ENCODE measurements at places on chromosomes 5 and 9.
A peak's percentile ranks its signal among the peaks of the same experiment; 100 is the strongest.

DNA sequence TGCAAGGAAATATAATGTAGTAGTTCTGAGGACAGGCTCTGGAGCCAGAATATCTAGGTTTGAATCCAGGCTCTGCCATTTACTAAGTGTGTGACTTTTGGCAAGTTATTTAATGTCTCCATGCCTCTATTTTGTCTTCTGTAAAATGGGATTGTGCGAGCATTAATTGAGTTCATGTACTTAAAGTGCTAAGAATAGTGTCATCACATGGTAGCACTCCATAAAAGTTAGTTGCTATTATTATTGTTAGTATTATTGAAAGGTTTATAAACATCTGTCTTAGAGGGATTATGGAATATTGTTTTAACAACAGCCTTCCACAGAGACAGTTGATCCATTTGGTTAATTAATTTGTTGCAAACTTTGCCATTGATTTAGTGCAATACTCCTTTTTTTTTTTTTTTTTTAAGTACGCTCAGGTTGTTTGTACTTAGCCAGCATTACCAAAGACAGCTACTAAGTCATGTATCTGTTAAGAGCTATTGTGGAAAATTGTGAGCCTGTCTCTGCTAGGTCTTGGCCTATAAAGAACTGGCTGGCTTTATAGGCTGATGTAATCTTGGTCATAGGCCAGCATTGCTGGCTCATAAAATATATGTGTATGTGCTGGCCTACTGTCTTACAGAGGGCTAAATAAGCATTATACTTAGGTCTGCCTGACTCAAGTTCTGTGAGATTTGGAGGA lies 174.7 kb downstream of the WDR70 start:
- no peak for DNase-seq

GRCh38 chr9:111463048-111463447 lies 21.1 kb downstream of the ECPAS start:
- no peak for DNase-seq

DNA sequence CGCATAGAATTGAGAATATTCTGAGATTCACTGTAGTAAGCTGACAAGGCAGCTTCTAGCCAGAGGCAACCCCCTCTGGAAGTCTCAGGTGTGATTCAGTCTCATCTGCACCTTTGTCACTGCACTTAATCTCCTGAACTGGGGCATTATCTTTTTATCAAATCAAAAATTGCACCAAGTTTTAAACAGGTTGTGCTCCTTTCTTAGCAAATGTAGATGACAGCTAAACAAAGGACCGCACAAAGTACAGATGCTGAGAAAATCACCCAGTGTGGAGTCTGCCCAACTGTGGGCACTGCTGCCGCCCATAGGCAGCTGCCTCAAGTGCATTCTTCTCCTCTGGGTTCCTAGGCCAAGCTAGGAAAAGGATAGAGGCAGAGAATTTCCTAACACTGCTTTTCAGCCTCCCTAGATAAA lies 51.1 kb downstream of the STARD4 start:
- DNase-seq: no peak

- no peak for DNase-seq
Observed at GRCh38 chr5:64947031-64947430, 178.3 kb downstream of the CWC27 start.

GRCh38 chr5:158758675-158759074 lies 341.0 kb downstream of the EBF1 start:
- DNase-seq: peak; percentile 88

DNA sequence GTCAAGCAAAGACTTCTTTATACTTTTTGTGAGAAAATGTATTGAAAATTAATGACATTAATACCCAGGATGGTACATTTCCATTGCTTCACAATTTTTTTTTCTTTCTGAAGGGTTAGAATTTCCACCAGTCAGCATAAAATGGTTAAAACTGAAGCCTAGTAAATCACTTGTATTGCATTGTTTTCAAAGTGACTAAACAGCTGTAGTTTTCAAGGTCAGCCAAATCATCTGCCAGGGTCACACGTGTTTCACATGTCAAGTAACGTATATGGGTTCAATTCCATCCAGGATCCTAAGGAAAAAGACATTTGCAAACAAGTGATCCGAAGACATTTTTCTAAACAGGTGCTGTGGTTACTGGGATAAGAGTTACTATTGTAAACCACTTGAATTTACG lies 574.2 kb downstream of the RAB3C start:
- DNase-seq: no peak

DNA sequence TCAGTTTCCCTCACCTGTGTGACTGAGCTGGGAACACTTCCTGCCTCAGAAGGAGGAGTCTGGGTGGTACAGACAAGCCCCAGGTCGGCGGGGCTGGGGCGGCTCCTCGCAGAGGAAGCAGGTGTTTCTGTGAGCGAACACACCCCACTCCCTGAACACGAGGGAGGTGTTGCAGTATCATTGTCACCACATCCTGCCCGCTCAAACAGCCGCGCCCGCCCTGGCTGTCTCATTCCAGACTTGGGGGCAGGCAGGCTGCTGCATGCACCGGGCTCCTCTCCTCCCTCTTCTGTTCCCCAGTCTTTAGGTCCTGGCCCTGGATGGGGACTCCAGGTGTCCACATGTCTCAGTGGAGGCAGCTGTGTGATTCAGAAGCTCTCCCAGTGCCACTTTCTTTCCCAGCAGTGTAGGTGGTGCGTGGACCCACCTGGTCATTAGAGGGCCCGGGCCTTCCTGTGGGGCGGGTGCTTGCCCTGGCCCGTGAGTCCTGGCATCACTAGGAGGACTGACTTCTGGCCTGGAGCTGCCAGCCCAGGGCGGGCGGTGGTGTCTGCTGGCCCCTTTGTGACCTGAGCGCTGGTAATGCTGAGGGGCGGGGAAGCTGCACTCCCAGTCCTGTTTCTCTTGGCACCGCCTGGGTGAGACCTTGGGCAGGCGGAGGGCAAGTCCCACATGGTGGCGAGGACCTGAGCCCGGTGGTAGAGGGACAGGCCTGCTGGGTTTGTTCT lies 18.3 kb upstream of the PHYHD1 start:
- no peak for DNase-seq

DNA sequence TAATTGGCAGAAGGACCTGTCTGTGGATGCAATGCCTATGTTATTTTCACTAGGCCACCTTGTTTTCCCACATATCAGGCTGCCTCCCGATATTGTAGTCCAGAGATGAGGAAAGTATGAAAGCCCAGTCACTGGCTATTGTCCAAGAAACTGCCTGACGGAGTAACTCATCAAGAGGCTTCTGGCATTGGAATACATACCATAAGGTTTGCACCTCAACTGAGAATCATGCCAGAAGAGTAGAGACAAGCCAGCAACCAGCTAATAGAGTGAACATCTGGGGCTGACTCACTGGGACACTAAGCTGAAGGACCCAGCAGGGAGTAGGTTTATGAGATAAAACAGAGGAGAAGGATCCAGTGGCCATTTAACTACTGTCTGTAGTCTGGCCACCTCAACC lies 137.2 kb upstream of the FST start:
- DNase-seq: peak; percentile 93

GRCh38 chr5:142324136-142324870 lies 518 bp downstream of the SPRY4 start:
- DNase-seq: no peak

GRCh38 chr5:39762761-39763160 lies 338.0 kb upstream of the DAB2 start:
- DNase-seq: no peak

DNA sequence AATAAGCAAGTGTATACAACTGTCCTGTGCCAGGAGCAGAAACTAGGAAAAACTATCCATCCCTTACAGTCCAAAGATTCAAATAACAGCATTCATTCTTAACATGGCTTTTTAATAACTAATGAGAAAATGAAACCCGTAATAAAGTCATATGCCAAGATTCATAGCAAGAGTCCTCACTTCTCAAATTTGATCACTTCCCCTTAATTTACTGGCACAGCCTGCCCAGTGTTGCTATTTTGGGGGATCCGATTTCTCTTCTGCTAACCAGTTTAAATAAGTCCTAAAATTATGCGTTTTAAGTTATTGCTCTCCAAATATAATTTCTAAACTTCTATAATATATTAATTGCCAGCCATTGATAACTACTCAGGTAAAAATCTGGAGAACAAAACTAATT lies 177.0 kb upstream of the PTGER4 start:
- DNase-seq: no peak

GRCh38 chr5:94702729-94703128 lies 84.3 kb downstream of the SLF1 start:
- no peak for DNase-seq

- DNase-seq: no peak
Observed at GRCh38 chr5:73298772-73299630, 126.0 kb downstream of the TMEM174 start.

DNA sequence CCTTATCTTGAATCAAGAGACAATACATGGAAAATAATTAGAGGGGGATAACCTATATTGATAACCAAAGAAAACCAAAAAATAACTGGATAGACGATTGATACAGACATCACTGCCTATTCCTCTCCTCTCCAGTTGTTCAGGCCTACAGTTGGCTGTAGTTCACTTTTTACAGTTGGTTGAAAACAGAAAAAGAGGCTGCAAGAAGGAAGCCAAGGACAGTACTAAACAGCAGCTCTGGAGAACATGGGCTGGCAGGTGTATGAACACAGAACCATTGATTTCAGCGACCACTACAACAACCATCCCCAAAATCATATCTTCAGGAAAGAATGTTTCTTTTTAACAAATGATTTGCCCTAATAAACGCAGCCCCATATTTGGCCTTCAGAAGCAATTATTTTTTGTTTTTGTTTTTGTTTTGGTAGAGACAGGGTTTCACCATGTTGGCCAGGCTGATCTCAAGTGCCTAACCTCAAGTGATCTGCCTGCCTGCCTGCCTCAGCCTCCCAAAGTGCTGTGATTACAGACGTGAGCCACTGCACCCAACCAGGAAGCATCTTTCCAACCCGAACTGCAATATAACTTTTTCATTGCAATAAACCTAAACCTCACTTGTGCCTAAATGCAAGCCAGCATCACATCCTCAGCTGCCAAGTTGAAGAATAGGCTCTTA lies 64.3 kb downstream of the MLLT3 start:
- no peak for DNase-seq

DNA sequence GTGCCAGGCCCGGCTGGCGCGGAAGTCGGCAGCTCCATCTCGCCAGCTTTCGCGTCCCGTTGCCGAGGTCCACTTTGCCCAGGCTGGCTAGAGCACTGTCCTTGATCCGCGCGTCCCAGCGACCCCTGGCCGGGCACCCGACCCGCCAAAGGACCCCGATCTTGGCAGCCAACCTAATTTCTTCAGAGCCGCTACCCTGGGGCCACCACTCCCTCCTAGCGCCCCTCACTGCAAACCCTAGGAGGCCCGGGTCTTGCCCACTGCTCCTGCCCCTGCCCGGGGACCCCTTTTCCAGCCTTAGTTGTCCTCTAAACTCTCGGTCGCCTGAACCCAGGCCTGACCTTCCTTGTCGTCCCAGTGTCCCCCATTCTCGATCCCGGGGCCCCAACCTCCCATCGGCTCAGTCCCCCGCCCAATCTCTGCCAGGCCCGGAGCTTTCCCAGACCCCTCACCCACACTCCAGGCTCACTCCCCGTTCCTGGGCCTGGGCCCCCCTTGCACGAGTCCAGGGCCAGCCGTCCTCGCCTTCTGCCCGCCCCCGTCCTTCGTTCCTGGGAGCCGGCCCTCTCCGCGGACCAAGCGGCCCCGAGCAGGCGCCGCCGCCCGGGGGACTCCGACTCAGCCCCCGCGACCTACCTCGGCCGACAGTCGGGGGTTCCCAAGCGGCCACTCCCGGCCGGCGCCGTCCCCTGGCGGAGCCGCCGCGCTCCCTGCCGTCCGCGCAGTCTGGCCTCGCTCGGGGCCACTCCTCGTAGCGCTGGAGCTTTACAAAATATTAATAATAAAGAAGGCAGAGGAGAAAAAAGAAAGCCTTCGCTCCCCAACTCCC lies 701 bp upstream of the LMX1B start:
- no peak for DNase-seq

DNA sequence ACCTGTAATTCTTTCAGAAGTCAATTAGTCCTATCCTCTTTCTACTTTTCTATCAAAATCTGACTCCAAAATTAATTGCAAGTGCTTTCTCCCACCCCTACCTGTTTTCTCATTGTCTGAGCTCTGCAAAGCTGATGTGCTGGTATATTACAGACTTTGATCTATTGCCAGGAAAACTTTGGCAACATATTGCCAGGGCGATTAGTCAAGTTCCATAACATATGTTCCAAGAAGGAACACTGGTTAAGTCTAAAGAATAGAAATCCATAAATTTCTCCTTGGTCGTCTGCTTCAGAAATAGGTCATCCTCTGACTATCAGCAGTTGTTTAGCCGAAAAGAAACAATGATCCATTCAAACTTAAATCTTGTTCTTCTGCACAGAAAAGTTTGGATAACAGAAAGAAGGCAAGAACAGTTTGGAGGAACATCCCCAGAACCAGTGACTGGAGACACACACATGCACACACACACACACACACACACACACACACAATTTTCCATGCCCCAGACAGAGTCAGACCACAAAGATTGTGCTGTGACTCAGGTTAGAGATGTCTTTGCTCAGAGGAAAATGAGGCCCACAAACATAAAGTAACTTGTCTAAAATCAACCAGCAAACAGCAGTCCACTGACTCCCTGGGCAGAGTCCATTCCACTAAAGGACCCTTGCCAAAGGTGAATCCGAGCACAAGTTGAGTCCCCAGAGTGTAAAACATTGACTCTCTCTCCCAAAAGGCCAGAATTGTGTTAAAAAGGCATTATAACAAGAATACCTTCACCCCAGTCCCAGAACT lies 202.1 kb downstream of the DEPDC1B start:
- DNase-seq: peak; percentile 11

- DNase-seq: no peak
Observed at GRCh38 chr5:122118356-122118948, 10.9 kb upstream of the ZNF474 start.

GRCh38 chr9:134590240-134591081 lies 51.1 kb upstream of the COL5A1 start:
- DNase-seq: no peak

GRCh38 chr5:13640270-13640669 lies 304.2 kb downstream of the DNAH5 start:
- no peak for DNase-seq

GRCh38 chr5:141484641-141485311 lies at the start of gene PCDHGC4:
Gene PCDHGC4 (plus strand): TSS chr5:141485030. CDS start chr5:141485174, 144 bp downstream.
- DNase-seq: no peak

GRCh38 chr5:135040034-135040332 lies 6.0 kb upstream of the PITX1 start:
- no peak for DNase-seq

DNA sequence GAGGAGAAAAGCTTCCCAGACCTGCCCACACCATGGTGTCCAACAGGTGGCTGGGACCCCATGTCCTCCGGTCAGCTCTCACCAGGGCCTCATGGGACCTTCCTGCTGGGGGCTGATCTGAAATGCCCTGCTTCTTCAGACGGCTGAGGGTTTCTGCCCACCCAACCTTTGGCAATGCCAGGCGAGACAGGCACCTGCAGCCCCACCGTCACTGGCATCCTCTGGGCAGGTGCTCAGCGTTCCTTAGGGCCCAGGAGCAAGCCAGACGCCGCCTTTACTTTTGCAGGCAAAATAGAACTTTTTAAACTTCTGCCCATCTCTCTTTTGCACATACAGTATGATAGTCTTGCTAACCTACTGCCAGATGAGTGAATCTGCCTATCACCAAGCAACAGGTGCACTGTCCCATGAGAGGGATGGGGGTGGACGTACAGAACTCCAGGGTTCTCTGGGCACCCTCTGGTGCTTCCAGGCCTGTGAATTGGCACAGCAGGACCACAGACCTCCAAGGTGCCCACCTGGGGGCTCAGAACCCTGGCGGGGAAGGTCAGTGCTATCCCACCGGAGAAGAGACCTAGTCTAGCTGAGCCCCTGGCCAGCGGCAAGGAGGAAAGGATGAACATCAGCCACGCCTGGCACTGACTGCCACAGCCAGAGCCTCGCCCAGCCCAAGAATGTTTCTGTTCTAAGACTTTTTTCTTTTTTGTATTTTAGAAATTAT lies 7.5 kb downstream of the OBP2B start:
- DNase-seq: no peak

GRCh38 chr9:121213136-121213806 lies 11.6 kb upstream of the RAB14 start:
- peak; percentile 34 for DNase-seq

Measured in GM04503 (cell line).